ENCODE measurements at places on chromosomes 11 and 22. TPM values are rescaled to one million over a fixed set of nuclear protein-coding genes. Genes with fewer than 3 reads are reported as not detected.

DNA sequence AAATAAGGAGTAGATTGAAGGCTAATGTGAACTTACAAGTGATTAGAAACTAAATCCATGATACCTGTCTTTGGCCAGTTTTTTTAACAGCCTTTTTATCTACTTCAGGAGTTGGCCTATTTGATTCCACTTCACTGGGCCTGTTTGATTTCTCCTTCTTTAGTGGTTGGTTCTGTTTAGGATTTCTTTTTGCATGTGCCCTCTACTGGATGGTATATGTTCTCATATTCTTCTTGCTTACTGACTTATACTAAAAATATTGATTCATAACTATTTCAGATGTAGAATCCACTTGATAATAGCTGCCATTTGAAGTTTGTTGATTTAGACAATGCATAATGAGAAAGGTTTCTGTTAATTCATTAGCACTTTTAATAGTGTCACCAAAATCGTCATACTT lies 53.9 kb downstream of the USP47 start:
- no peak for DNase-seq

DNA sequence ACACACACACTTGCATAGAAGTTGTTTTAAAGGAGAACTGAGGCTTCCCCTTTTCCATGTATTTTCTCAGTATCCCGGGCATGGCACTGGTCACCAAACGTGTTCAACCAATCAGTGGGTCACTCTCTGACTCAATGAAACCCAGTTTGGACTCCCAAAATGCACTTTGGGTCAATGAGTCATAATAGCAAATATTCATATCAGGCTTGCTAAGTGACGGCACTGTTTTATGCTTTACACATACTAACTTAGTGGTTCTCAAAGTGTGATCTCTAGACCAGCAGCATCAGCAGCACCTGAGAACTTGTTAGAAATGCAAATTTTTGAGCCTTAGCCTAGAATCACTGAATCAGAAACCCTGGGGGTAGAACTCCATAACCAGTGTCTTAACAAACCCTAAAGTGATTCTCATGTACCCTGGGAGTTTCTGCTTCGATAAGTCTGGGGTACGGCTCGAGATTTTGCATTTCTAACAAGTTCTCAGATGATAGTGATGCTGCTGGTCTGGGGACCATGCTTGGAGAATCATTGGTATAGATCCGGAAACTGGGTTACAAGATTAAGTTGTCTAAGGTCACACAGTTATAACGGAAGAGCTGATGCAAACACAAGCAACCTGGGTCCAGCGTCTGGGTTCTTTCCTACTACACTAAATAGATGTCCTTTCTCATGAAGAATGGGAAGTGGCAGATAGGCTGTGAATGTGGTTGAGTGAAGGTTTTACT lies 35.6 kb downstream of the ETS1 start:
- DNase-seq: no peak

- DNase-seq: no peak
These were observed 236.0 kb downstream of the DLG2 start for GRCh38 chr11:85391141-85391540.

DNA sequence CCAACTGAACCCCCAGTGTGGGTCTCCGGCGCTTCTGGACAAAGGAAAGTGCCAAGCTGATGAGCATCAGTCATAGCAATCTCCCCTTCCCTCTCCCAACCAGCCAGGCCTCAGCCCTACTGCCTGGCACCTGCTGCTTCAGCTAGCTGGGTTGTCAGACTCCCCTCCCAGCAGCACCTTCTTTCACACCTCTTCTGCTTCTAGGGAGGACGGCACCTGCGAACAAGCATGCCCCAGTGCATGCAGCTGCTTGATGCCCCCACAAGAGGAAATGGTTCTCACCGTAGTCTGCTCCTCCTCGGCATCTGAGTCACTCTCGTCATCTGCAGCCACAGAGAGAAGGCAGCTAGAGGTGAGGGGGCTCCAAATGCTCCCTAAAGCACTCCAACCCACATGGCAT lies 25.4 kb downstream of the THOC5 start:
- no peak for DNase-seq

DNA sequence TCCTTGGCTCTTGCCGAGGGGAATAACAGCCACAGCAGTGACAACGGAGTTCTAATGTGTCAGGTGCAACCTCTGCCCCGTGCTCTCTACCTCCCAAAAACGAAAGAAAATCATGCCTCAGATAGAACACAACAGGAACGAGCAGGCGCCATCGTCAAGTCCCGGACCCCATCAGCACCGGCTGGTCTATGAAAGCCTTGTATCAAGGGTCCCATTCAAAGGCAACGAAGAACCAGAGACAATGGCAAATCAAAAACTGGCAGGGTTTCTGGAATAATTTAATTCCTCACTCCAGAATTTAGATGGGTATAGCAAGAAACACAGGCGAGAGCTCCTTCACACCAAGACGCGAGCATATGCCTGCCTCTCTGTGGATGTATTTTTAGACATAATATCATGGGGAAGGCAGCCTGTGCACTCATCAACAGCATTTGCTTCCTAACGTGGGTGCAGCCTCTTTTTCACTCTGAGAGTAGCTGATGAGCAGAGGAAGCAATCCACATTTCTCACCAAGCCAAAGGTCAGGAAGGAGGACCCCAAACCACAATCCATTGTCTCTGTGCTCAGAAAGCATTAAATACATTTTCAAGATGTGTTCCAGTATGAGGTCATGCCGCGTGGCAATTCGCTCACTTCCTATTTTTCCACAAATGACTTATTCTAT lies 193.4 kb upstream of the BLID start:
- no peak for DNase-seq

DNA sequence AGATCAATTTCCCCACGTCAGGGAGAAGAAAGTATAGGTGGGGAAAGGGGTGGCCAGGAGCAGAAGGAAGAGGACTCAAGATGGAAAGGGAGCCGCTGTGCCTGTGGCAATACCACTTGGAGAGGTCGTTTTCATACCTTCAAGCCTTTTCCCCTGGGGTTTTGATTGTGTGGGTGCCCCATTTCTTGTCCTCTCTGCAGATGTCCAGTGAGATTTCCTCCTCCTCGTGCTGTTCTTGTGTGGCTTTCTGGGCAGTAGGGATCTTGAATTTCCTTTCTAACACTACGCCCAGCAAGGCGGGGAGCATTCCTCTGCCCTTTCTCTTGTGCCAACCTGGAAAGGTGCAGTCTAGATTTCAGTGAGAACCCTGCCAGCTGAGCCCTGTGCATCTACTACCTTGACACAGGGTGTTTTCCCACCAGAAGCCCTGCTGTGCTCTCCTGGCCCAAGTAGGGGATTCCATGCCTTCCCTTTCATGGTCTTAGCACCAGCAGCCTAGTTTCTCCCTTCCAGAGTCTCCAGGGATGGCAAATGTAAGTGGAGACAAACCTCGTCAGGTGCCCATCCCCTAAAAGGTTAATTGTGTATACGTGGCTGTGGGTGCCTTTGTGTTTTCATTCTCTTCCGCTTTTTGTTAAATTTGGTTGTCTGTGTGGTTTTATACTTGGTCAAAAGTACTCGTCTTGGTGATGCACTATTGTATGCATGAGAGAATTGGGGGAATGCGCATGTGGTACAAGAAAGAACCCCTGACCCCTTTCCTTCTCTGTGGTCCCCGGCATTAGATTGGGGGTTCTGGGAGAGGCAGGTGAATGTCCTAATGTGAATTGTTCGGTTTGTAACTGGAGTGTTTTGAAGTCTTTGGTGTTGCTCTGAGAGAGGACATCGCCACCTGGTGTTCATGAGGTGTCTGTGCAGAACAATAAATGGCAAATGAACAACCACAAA lies 71.4 kb upstream of the MPEG1 start:
- no peak for DNase-seq

DNA sequence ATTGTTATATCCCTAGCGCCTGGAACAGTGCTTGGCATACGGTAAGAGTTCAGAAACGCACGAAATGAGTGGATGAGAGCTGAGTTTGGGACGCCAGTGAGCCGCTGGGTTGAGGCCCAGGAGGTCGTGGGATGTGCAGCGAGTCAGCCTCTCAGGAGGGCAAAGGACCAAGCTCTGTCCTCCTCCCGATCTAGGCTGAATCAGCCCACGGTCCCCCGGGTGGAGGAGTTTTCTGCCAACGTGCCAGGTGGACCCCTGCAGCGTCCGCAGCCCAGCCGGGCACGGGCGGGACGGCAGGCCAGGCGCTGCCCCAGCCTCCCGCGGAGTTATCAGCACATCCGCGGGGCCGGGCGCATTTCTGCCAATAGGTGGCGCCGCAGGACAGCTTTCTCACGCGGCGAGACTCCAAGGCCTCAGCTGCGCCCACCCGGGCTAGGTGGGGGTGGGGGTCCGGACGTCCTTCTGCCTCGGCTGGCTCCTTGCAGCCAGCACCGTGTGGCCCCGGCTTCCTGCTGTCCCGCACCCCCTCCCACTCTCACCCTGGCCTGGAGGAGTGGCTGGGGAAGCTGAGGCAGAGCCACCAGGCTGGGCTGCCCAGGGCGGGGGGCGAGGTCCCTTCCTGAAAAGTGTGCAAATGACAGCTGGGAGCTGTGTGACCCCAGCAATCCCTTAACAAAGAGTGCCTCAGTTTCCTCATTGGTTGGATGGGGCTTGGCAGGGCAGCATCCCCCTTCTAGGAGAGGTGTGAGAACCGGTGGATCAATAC lies 2.2 kb upstream of the RPS19BP1 start:
- DNase-seq: peak; percentile 82

DNA sequence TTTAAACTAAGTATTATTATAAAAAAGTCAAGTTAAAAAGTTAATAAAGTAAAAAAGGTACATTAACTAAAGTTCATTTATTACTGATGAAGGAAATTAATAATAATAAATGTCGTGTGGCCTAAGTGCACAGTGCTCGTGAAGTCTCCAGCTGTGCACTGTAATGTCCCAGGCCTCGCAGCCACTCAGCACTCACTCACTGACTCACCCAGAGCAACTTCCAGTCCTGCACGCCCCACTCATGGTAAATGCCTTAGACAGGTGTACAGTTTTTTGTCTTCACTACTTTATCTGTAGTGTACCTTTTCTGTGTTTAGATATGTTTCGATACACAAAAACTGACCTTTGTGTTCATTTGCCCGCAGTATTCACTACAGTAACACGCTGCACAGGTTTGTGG lies 175.5 kb downstream of the TBC1D22A start:
- no peak for DNase-seq

GRCh38 chr22:38719196-38719595 lies 13.5 kb downstream of the GTPBP1 start:
- DNase-seq: no peak

- DNase-seq: peak; percentile 87
These were observed at the start of gene CTSF for GRCh38 chr11:66568124-66568916. Gene CTSF (minus strand): TSS chr11:66568606. CDS start chr11:66568486, 120 bp downstream.

DNA sequence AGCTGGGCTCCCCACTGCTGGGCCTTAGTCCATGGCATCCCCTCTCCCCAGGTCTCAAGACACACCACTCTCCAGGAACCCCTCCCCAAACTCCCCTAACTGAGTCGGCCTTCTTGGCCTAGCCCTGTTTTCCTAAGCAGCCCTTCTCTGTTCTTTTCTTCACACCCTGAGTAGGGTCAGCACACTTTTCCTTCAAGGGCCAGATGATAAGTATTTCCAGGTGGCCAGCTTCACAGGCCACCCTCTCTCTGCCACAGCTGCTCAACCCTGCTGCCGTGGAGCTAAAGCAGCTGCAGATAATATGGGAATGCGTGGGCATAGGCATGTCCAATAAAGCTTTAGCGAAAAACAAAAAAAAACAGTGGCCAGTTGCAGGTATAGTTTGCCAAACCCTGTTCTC lies 24.1 kb downstream of the DGCR2 start:
- no peak for DNase-seq

GRCh38 chr11:61596990-61597389 lies 16.1 kb upstream of the SYT7 start:
- no peak for DNase-seq

DNA sequence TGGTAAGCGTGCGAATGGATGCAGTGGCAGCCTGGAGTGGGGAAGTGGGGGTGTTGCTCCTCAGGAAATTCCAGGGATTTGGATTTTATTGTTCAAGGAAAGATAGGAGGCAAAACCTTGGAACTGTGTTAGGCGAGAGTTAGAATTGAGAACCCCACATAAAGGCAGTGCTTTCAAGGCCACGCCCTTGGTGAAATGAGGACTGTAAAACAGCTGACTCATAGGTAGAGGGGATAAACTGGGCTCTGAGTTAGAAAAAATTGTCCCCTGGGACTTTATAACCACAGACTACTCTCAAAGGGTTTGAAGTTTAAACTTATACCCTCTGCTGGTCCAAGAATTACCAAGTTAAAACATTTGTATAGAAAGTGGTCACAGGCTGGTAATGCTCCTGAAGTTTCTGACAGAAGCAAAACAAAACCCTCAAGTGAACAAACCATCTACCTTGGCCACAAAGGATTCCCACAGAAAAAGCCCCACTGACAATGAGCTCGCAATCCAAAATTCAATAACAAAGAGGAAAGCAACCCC lies 250.3 kb upstream of the TBCEL start:
- no peak for DNase-seq

DNA sequence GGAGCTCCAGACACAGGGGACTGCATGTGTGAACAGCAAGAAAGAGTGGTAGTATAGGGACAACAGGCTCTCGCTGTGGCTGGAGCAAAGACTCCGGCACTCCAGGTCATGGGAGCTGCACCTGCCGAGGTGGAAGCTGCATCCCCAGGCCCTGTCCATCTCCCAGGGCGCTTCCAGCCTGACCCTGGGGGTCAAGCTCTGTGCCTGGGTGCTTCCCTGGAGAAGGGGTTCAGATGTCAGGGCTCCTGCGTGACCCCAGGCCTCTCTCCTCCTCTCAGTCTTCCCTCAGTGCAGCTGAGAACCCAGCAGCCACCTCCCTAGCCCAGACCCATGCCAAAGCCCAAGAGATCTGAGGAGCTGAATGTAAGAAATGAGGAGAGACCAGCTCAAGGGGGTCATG lies 3.4 kb downstream of the TMPRSS4 start:
- no peak for DNase-seq

- DNase-seq: no peak
These were observed 8.6 kb downstream of the OR51T1 start for GRCh38 chr11:4890279-4890678.

GRCh38 chr22:22040908-22041307 lies 58.3 kb upstream of the TOP3B start:
- no peak for DNase-seq

- DNase-seq: no peak
These were observed 13.1 kb upstream of the RPS19BP1 start for GRCh38 chr22:39545386-39546365.

- DNase-seq: no peak
These were observed 14.0 kb downstream of the FJX1 start for GRCh38 chr11:35632301-35632700.

GRCh38 chr11:2740275-2740940 lies 40.6 kb upstream of the KCNQ1OT1 start:
- DNase-seq: peak; percentile 61

GRCh38 chr11:109362059-109362458 lies 59.9 kb upstream of the C11orf87 start:
- no peak for DNase-seq

DNA sequence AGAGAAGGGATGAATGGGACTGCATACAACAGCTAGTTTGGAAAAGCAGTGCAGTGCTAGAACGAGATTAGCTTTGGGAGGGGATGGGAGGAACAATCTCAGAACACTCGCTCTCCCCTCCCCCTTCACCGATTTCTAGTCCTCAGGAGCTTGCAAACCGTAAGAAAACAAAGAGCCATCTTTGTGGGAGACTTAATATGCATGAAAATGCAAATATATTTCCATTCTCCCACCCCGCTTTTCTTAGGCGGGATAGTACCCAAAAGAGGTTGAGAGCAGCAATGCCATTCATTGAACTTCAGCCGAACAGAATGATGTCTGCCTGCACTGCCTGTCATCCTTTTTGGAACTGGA lies 1.1 kb downstream of the SPINDOC start:
- DNase-seq: peak; percentile 8

Gene CARD16
- polyA plus RNA-seq: 17.7 TPM

Gene PVALB
- polyA plus RNA-seq: not detected

Gene SCGB1A1
- 11.8 TPM for polyA plus RNA-seq

Gene MS4A15
- not detected for polyA plus RNA-seq

Gene APOL5
- not detected for polyA plus RNA-seq

Gene CRYAB
- 34.7 TPM for polyA plus RNA-seq

Gene PLA2G6
- polyA plus RNA-seq: 41.5 TPM

Gene APOL4
- polyA plus RNA-seq: 11.4 TPM
